Tongue (tissue), 3 donors: ENCODE measurements at places on chromosomes 11 and 22.
A peak's percentile ranks its signal among the peaks of the same experiment; 100 is the strongest.

- DNase-seq, result no peak
These were observed 6.7 kb downstream of the KCNE3 start for GRCh38 chr11:74460481-74461154.

- DNase-seq, result no peak
These were observed 94.5 kb downstream of the CASP12 start for GRCh38 chr11:104803776-104804175.

DNA sequence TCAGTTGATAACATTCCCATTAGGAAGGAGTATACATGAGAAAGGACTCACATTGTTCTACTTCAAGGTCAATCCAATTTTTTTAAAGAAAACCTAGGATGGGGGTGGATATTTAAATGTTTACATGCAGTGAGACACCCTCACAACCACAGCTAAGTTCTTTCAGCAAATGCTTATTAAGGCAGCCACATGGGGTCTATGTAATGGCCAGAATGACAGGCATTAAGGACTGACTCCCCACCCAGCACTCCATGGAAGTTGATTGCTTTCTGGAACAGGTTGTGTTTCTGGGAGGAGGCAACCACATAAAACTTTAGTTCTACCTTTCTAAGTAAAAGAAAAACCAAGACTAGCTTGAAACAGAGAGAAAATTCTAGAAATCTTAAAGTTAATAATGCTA is 662.0 kb upstream of the CCDC90B start:
- no peak for DNase-seq

- no peak for DNase-seq
These were observed 26.1 kb upstream of the LDHA start for GRCh38 chr11:18368221-18368620.

DNA sequence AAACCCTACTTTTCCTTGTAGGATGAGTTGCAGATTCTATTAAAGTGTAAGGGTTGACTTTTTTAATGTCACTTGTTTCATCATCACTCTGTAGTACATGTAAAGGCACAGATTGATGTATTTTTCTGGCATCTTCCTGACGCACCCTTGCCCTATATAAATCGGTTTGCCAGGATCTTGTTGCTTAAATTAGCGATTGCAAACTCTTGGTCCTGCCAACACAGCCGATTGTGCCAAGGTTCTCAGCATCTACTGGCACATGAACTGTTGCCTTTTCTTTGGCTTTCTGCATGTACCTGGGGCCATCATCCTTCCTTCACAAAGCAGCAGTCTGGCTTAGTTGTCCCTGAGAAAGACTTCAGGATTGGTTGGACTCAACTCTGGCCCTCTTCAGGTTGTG is 7.5 kb upstream of the LIN7C start:
- no peak for DNase-seq

- peak; percentile 34 for DNase-seq
These were observed 540 bp downstream of the PPARA start for GRCh38 chr22:46150655-46151477.

GRCh38 chr11:33543823-33544222 is 156.8 kb downstream of the C11orf91 start:
- no peak for DNase-seq

GRCh38 chr11:113505046-113505445 is 29.8 kb upstream of the DRD2 start:
- DNase-seq, result no peak

- no peak for DNase-seq
These were observed 5.1 kb downstream of the SUSD2 start for GRCh38 chr22:24186352-24186740.

DNA sequence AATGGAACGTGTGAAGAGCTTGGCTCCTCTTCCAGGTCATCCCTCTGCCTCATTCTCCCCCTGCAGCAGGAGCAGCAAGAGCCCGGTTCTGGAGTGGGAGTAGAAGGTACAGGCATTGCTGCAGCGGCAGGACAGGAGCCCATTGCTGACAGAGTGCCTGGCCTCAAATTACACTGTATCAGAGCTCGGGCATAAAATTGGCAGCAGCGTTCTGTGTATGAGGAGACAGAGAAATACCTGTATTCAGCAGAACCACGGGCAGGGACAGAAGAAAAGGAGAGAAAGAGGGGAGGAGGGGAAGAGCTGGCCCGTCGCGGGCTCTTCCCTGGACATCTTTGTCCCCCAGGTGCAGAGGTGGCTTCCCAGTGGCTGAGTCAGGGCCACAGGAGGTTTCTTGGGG is 2.6 kb upstream of the NCF4 start:
- DNase-seq, result no peak

DNA sequence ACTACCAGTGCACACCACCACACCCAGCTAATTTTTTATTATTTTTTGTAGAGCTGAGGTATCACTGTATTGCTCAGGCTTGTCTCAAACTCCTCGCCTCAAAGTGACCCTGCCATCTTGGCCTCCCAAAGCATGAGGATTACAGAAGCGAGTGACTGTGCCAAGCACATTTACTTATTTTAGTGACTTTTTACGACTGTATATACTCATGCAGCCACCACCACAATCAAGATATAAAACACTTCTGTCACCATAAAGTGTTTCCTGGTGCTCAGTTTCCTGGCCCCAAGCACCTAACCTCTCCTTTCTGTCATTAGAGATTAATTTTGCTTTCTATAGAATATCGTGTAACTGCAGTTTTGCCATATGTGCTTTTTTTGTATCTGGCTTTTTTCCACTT is 25.9 kb downstream of the ELP4 start:
- no peak for DNase-seq
